Activated B cell treated with CpG ODN at 0.5 μM for 24 hours (primary cell): ENCODE measurements at places on chromosomes 7 and 10.

DNA sequence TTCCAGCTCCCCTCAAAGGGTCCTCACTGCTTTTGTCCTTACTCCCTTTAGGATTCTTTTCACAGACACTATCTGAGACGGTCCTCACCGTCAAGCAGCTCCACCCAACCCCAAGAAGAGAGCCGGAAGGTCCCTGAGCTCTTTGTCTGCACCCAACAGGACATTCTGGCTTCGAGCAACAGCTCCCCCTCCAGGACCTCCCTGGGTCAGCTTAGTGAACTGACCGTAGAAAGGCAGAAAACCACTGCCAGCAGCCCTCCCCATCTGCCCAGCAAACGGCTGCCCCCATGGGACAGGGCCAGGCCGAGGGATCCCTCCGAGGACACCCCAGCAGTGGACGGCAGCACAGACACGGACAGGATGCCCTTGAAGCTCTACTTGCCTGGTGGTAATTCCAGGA lies 19.9 kb downstream of the MINDY4 start:
- no peak for DNase-seq

DNA sequence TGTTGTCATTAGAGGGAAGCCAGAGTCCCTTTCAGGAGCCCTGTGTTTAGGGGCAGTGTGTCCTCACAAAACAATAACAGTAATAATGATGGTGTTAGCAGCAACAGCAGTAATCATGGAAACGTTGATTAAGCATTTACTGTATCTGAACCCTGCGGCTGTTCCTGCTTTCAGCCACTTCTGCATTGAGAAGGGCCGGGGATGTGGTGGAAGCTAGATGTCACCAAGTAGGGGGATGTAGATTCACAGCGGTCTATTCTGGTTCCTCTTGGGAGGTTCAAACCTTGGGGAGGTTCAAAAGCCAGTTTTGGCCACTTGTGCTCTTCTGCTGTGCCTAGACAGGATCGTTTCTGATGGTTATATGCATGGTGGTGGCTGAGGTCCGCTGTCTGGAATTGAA lies 44.8 kb downstream of the PRPF18 start:
- DNase-seq, result no peak

GRCh38 chr10:836782-837181 lies 94.7 kb downstream of the LARP4B start:
- no peak for DNase-seq

- no peak for DNase-seq
These were observed 8.4 kb downstream of the RALA start for GRCh38 chr7:39631736-39632308.

DNA sequence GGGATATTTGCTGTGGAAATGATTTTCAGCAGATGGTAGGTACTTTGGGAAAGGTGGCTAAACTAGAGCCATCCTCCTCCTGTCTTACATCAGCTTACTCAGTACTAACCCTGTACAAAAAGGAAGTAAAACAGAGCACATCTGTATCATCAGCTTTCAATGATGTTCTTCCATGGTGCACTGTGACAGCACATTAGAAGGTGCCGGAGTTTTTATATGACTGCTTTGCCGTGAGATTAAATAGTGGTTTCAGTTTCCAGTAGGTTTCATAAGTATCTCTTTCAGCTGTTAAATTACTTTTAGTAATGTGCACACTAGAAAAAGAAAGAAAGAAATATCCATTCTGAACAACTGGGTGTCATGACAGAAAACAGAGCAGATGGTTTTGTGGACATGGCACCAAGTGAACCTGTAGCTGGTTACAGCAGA lies 86.5 kb downstream of the ARID5B start:
- no peak for DNase-seq

DNA sequence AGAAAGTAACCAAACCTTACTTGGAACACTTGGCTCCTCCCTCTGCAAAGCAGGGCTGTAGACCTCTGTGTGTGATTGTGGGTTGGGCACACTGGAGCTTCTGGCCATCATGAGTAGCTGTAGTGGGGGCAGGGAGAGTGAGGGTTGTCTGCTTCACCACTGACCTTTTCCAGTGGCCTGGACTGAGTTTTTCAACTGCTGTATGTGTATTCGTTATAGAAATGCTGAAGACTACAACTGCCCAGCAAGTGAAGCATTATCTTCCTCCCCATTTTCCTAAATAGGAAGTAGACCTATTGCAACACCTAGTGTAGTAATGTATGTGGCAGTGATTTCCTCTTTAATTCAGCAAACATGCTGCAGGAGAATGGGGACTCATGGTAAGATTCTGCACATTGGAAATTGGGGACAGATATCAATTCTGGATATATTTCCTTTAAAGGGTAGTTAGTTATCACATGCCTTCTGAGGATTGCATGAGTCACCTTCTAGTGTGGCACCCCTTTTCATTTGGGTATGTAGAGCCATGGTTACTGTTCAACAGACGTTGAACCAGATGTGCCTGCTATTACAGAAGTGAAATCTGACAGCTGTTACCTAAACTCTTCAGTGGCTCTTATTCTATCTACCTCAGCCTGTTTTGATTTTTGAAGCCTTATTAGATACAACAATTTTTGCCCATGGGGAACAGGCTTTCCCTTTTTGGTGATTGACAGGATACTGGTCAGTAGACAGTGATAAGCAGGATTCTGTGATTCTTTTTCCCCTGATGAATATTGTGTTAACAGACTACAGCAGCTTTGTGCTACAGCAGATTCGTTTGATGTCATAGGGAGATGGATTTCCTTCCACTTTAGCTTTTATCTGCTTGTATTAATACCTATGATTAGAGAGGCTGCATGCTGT lies 130.9 kb downstream of the SND1 start:
- DNase-seq, result no peak

- no peak for DNase-seq
These were observed 71.1 kb upstream of the TFEC start for GRCh38 chr7:116101704-116102103.

- DNase-seq, result no peak
These were observed 1.9 kb upstream of the CYP26A1 start for GRCh38 chr10:93071674-93072224.

- no peak for DNase-seq
These were observed 120.8 kb downstream of the TAX1BP1 start for GRCh38 chr7:27860800-27861199.

DNA sequence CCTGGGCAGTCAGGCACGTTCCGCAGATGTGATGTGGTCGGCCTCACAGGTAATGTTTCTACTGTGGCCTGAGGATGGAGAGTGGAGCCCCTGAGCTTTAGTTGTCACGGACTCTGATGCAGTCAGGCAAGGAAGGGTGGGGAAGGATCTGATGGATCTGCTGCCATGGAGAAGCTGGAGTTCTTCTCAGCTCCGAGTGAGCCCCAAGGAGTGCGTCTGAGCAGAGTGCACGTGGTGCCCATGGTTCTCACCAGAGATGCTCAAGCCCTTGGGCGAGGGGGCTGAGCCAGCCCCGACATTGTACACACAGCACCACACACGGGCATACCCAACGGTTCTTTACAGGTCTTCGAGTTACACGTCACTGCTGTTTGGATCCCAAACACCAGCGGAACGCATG lies 192.5 kb downstream of the EBF3 start:
- DNase-seq, result no peak

DNA sequence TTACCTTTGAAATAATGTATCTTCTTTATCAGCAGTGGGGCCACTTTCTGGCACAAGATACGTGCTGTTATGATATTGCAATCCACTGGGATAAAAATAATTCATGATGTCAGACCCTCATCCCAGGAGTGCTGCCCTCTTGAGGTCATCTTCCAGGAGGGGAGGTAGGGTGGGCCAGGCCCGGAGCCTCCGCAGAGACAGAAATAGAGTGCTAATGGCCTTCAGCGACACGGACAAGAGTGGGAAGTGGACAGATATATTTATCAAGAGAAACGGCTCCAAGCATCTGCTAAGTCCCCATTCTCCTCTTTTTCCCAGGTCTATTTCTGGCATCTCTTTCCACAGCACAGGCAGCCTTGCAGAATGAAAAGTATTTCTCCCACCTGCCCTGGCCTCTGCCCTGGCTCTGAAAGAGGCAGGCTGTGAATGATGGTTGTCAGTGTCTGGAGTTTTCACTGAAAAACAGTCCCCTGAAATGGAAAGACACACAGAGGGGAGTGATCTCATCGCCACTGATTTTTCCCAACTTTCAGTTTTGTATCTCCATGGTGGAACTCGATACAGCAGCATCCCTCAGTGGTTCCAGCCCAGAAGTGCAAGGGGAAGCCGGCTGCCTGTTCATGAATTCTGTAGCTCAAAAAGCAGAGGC lies 251.7 kb upstream of the MYO3A start:
- DNase-seq, result no peak

DNA sequence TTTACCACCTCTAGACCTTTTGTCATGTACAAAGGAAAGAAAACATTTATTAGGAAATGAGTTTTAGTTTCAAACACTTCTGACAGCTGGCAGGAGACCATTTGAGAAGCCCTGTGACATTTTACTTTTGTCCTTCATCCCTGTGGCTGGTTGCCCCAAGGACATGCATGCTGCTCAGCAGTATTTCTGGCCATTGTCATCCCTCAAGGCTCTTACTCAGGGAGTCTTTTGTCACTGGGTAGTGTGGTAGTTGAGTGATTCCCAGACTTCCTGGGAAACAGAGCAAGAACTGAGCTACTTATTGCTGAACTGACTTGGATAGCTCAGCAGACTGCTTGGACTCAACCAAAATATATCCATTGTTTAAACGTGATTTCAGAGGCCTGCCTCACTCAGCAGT lies 142.8 kb downstream of the LRRC4 start:
- DNase-seq, result no peak

DNA sequence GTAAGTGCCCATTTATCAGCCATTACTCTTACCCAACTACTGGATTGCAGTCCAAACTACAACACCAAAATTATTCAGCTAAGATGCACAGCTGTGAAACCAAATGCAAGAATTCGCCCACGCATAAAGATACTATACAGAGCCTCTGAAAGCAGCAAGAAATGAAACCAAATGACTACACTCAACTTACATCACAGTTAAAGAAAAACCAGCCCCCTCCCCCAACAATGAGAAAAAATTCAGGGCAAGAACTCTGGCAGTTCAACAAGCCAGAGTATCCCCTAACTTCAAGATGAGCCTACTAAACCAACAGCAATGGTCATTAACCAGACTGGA lies 209.1 kb upstream of the VWC2 start:
- DNase-seq, result no peak

GRCh38 chr10:121154846-121155245 lies 303.7 kb downstream of the WDR11 start:
- DNase-seq, result no peak

DNA sequence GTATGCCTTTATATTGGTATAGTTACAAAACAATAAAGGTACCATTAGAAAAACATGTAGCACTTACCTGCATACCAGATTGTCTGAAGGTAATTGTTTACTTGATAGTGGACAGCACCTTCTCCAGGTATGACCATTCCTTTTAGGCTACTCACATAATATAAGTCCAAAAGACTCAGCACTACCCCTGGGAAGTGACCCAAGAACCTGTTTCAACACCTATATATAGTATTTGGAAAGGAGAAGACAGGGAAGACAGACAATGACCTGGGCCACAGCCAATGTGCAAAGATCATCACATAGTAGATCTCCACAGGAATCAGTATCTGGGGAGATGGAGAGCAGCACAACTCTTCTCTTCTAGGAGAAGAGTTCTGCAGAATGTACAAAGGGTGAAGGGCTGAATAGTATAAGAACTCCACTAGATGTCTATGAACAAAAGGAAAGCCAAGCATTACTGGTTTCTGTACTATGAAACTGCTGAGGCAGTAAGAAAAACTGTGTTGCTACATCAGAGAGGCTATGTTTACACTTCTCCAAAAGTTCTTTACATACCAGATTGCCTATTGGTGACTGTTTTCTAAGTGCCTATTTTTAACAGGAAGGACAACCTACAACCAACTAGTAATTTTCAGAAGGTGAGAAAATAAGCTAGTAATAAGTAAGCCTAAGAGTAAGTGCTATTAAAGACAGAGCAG lies 159.2 kb downstream of the BTAF1 start:
- no peak for DNase-seq

GRCh38 chr10:33661580-33662336 lies 327.3 kb upstream of the NRP1 start:
- no peak for DNase-seq

DNA sequence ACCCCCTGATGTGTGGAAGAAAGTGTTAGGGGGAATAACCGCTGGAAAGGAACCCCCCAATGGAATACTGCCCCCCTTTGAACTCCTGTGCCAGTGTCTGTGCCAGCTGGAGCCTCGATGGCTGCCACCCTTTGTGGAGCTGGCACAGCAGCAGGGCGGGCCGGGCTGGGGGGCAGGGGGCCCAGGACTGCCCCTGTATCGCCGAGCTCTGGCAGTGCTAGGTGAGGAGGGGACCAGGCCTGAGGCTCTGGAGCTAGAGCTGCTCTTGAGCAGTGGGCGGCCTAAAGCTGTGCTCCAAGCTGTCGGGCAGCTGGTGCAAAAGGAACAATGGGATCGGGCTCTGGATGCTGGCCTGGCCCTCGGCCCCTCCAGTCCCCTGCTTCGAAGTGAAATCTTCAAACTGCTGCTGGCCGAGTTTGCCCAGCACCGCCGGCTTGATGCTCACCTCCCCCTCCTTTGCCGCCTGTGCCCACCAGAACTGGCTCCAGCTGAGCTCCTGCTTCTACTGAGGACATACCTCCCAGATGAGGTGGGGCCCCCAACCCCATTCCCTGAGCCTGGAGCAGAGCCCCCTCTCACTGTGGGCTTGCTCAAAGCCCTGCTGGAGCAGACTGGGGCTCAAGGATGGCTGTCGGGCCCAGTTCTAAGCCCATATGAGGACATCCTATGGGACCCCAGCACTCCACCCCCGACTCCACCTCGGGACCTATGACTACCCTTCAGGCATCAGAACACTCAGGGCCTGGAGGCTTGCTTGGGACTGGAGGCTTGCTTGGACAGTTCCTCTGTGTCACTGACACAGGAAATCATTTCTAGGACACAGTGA lies 2.2 kb downstream of the HPS6 start:
- no peak for DNase-seq

DNA sequence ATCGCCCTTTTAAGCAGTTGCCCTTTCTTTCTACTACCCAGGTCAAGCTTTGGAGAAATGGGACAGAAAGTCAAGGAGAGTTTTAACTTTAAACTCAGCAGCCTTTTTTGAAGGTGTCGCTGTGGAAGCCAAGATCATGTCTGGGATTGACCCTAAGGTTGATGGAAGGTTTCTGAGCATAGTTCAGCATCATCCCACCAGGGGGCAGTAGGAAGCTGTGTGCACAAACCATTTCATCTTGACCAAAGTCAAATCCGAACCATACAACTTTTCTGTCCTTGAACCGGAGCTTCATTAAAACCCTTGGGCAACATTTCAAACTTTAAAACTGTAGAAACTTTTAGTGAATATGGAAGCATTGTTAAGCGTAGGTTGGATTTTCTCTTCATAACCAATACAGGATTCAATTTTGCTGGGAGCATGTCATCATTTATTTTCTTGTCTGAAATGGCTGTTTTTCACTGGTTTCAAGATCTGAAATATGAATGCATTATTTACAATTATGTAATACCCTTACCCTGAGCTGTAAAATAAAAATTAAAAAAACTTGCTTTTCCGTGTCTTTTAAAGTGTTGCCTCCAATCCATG lies 214.4 kb upstream of the KIAA1217 start:
- DNase-seq, result no peak

- no peak for DNase-seq
These were observed 99.4 kb downstream of the RNF216 start for GRCh38 chr7:5681979-5682546.

- DNase-seq, result no peak
These were observed 230.1 kb upstream of the SEMA3E start for GRCh38 chr7:83879063-83879462.
